ENCODE measurements at places on chromosomes 7 and 10. TPM values are rescaled to one million over a fixed set of nuclear protein-coding genes. Genes with fewer than 3 reads are reported as not detected.
A peak's percentile ranks its signal among the peaks of the same experiment; 100 is the strongest.

DNA sequence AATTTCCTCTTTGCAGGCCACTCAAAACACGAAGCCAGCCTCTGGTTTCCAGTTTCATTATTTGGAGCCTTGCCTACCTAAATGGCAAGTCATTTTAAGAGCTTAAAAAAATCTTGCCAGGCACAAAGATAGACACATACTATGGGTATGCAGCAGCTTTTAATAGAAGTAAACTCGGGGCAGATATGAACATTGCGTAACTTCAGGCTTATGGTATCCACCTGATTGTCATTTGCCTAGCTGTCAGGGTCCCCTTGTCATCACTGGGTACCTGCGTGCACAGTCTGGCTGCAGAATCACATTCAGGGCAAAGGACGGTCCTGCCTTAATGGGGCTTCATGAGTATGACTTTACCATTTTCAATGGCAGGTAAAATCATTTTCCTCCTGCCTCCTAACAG lies 466.1 kb upstream of the NRP1 start:
- DNase-seq = no peak

DNA sequence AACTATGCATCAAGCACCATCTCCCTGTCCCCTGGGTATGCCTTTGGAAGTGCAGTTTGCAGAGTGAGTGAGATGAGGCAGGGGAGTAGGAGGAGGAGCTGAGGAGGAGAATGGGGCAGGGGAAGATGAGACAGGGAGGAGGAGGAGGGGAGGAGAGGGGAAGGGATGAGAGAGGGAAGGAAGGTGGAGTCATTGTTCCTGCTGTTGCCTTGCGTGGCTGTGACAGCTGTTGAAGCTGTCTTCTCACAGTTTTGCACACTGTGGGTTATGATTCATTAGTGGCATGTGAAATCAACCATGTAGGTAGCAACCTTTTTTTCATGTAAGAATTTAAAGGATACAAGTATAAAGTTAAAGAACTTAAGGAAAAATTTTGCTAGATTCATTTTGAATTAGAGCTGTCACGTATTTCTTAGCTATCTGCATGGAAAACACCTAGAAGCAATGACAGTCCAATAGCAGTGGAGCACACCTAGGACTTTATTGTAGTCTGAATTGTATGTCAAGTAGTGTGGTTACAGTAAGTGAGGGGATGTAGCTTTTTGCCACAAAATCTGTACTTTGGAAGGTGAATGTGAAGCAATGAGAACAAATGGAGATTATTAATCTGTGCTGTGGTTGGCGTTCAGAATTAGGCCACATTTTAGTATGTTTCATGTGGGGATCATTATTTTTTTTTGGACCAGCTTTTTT lies 21.7 kb downstream of the CCM2 start:
- DNase-seq = no peak

DNA sequence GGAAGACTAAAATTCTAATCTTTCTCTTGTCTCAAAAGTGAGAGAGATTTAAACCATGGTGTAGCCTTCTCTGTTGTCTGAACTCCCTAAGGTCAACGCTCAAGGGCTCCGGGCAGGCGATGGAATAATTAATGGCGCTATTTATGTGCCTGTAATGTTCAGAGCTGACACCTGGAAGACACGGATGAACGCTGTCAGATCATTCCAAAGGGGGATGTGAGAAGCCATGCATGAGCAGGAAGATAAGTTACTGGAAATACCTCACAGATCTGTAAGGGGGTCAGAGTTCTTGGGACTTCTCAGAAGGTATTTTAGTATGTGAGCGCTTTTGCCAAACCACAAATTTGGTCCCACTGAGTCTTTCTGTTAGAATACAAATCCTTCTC lies 73.3 kb upstream of the MTPN start:
- peak; percentile 57 for DNase-seq

- DNase-seq = no peak
Measured at GRCh38 chr10:116690356-116691322, 51.7 kb downstream of the HSPA12A start.

- no peak for DNase-seq
Measured at GRCh38 chr10:80429521-80429973, 21.2 kb downstream of the PRXL2A start.

Gene COL13A1
- polyA plus RNA-seq = 22.0 TPM

Gene EPO
- 0.18 TPM for polyA plus RNA-seq

Gene LIPK
- polyA plus RNA-seq = not detected
